ENCODE measurements at places on chromosomes 2 and 18.

GRCh38 chr2:229849073-229849472, 72.7 kb downstream of the TRIP12 start:
- DNase-seq: no peak

- peak; percentile 94 for DNase-seq
These were observed 29.9 kb upstream of the RUFY4 start for GRCh38 chr2:218039171-218039570.

GRCh38 chr2:44051593-44052347, 56.0 kb upstream of the LRPPRC start:
- no peak for DNase-seq

GRCh38 chr18:44458777-44459176, 221.9 kb upstream of the SETBP1 start:
- DNase-seq: no peak

- no peak for DNase-seq
These were observed 1335.3 kb upstream of the CDH2 start for GRCh38 chr18:29512203-29512602.

DNA sequence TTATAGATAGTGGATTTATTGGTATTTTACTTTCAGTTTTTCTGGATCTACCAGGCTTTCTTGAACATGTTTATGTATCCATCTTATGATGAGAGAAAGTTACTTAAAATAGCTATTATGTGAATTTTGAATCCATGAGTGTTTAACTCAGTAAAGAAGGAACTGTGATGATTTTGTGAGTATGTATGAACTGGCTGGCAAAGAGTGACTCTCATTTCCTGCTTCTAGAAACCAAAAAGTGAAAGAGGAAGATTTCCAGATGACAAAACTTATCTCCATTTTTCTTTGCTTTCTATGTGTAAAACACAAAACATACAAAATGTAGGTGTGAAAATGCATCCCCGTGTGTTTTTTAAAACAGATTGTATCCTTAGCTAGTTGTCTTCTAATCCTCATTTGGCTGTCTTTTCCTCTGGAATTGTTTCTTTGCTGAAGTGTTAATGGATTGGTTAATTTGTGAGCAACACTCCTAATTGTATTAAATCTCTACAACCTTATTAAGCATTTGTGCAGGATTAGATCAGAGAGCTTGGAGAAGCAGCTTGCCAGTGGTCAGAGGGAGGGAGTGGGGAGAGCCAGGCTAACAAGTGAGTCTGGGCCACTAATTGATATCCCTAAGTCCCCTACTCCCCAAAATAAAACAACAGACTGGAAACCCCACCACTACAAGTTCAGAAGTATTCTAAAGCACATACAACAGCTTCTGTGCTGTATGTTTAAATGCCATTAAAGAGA, 23.9 kb downstream of the PTPRM start:
- DNase-seq: no peak

- DNase-seq: no peak
These were observed 68.6 kb downstream of the TGOLN2 start for GRCh38 chr2:85259101-85259590.

- DNase-seq: no peak
These were observed 1132.8 kb downstream of the LRP1B start for GRCh38 chr2:140998017-140998416.

- DNase-seq: no peak
These were observed 32.8 kb downstream of the NRP2 start for GRCh38 chr2:205714789-205715720.

- DNase-seq: no peak
These were observed 39.6 kb downstream of the TTC39C start for GRCh38 chr18:24054130-24054529.

DNA sequence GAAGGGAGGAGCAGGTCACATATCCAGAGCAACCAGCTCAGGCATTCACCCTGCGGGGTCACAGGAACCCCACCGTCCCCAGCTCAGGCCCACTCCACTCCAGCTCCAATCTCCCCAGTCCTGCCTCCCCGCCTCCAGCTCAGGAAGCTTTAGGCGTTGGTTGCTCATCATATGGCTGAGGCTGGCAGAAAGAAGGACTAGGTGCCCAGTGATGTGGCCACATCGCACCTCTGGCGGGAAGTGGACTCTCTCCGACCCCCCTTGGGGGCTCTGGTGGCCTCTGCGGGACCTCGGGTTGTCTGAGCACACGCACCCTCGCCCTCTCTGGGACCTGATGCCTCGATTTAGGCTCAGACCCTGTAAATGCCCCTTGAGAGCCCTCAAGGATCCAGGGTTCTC, 187.7 kb downstream of the ZFP36L2 start:
- DNase-seq: no peak

- DNase-seq: no peak
These were observed 165.2 kb downstream of the SLC8A1 start for GRCh38 chr2:40286721-40287120.

DNA sequence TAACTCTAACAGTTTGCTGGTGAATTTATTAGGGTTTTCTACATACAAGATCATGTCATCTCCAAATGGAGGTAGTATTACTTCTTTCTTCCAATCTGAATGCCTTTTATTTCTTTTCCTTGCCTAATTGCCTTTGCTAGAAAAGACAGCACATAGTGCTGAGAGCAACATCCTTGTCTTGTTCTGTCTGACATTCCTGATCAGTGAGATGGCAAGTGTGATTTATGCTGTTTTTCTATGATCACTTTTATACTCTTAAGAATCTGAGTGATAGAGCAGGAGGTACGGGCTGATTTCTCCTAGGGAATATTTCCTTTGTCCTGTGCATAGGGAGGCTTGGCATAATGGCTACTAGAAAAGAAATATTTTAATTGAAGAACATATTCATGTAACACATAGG, 17.3 kb downstream of the LYPD6B start:
- no peak for DNase-seq

GRCh38 chr2:113799375-113799774, 42.9 kb upstream of the SLC35F5 start:
- no peak for DNase-seq

DNA sequence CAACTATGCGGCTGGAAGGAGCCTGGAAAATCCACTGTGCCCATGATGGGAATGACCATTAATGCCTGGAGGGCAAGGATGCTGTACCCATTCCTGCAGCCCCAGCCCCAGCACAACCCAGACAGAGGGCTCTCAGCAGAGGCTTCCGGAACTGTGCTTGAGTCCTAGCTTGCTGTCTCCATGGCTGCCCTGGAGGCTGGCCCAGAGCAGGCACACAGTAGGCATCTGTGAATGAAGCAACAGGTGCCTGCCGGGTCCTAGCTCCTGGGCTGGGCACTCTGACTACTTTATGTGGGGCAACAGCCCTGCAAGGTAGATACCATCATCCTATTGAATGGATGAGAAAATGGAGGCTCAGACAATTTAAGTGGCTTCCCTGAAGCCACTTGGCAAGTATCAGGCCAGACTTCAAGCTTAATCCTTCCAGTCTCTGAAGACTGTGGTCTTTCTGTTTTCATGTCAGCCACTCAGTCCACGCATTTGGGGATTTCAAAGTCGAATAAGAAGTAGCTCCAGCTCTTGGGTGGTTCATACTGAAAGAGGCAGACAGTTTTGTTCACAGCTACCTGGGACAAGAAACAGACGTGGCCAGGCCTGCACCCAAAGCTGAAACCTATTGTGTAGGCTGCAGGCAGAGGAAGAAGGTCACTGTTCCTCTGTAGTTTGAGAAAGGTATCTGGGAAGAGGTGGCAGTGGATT, 237.5 kb downstream of the ZBTB7C start:
- DNase-seq: no peak

- no peak for DNase-seq
These were observed 64.3 kb upstream of the MSTN start for GRCh38 chr2:190126798-190127197.

GRCh38 chr2:86281066-86281700, 56.2 kb downstream of the REEP1 start:
- DNase-seq: no peak

DNA sequence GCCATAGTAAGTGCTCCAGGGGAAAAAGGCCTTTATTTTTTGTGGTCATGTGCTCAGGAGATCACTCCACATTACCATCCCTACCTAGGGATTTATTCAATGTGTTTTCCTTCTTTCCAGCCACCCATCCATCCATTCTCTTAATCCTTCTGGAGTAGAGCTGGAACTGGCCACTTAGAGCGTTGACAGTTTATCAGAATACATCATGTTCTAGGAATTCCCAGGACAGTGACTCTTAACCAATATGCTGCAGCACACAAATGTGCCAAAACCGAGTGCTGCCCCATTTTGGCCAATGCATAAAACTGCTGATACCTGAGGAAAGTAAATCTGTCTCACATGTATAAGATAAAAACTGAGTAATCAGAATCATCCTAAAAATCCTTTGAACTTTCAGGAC, 63.7 kb downstream of the FARSB start:
- no peak for DNase-seq

DNA sequence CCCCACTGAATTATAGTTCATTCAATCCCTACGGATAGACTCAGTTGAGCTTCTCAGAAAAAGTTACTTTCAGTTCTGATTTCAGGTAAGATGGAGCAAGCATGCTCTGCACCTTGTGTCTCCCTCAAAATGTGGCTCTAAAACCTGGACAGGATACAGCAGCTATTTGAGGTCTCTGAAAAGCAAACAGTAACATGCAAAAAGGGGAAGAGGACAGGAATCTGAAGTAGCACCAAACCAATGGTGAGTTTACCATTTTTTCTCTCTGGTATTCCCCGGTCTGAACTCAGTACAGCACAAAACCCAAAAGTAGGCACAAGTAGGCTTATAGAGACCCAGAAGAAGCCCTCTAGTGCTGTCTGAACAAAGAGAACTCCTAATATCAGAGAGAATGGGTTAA, 34.1 kb downstream of the LANCL1 start:
- no peak for DNase-seq

GRCh38 chr2:96898641-96899412, 28.9 kb upstream of the SEMA4C start:
- no peak for DNase-seq

GRCh38 chr18:41131050-41131449, 824.0 kb upstream of the PIK3C3 start:
- no peak for DNase-seq

GRCh38 chr2:66814916-66815315, 380.0 kb downstream of the MEIS1 start:
- DNase-seq: no peak

GRCh38 chr18:12290086-12290485, 18.0 kb upstream of the TUBB6 start:
- no peak for DNase-seq

DNA sequence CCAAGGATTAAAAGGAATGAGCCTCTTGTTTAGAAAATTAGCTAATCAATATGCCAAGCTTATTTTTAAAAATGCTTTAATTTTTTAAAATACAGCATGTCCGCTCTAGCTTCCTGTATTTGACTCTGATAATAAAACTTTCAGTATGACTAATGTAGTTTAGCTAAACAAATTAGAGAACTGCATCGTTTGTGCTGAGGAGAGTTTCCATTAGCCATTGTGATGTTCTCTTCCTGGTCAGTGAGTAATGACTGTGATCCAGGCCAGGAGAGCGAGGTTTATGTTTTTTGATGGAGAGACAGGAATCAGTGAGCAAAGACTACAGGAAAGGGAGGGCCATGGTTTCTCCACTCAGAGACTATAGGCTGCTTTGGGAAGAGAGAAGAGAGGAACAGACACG, 237.2 kb upstream of the ETAA1 start:
- no peak for DNase-seq

DNA sequence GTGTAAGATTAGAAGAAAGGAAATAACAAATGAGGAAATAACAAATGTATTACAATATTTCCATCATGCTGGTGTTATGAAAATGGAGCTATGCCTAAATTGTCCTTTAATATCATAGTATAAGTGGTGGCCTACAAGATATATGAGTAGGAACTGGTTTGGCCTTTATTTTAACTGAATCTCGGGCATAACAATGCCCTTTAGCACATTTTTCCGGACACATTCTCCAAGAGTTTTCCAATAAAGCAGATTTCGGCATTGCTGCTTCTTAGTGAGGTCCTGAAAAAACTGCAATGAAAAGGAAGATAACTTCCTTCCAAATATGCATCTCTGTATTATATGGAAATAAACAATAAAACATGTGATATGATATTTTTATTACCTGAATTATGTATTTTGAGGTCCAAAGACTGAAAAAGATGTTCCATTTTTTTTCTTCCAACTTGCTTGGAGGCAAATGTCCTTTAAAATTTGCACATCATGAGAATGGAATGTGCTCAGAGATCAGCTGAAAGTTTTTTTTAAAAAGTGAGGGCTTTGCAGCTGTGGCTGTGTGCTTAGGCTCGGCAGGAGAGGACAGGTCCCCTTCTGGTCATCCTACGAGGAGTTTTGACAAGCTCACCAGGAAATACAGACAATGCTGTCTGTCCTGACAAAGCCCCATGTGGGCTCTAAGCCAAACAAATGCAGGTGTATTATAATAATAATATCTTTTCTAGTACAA, 132.3 kb upstream of the RND3 start:
- DNase-seq: no peak

DNA sequence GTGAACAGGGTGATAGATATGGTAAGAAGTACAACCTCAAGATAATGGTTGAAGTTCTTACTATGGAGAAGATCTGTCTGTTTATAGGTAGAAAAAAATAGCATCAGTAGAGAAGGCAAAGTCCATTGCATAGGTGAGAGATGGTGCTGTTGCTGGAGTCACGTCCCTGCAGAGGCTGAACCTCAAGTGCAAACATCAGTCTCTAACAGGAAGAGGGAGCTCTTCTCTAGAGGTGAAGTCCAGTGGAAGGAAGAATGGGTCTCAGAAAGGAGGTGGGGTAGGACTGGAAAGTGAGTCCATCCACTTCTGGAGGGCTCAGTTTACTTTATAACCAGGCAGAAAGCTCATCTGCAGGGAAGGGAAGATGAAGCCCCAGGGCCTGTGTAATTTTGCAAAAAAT, 337.7 kb downstream of the MEIS1 start:
- DNase-seq: no peak

DNA sequence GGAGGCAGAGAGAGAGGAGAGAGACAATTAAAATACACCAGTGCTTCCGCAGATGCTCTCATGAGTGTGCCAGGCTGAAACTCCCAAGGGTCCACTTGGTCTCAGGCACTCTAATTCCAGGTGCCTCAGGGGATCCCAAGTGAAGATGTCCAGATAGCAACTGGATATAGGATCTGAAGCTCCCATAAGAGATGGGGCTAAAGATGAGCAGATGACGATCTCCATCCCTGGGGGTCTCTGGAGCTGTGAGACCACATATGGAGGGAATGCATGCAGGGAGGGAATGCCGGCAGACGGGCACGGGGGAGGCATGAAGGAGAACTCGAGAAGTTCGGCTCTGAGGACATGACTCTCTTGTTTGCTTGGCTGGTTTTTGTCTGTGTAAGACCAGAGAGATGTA, 223.7 kb upstream of the RAB6C start:
- no peak for DNase-seq

GRCh38 chr2:183035954-183036669, 2.1 kb downstream of the NCKAP1 start:
- DNase-seq: no peak

GRCh38 chr2:234796045-234796591, 155.7 kb upstream of the SH3BP4 start:
- DNase-seq: no peak

GRCh38 chr2:12897181-12897580, 180.4 kb downstream of the TRIB2 start:
- no peak for DNase-seq

GRCh38 chr2:152243761-152244640, 68.4 kb upstream of the STAM2 start:
- DNase-seq: no peak

GRCh38 chr2:9815076-9815475, 28.2 kb upstream of the TAF1B start:
- DNase-seq: no peak

Data from SW480 (cell line).